ENCODE measurements at places on chromosomes 11 and 22. TPM values are rescaled to one million over a fixed set of nuclear protein-coding genes. Genes with fewer than 3 reads are reported as not detected.

DNA sequence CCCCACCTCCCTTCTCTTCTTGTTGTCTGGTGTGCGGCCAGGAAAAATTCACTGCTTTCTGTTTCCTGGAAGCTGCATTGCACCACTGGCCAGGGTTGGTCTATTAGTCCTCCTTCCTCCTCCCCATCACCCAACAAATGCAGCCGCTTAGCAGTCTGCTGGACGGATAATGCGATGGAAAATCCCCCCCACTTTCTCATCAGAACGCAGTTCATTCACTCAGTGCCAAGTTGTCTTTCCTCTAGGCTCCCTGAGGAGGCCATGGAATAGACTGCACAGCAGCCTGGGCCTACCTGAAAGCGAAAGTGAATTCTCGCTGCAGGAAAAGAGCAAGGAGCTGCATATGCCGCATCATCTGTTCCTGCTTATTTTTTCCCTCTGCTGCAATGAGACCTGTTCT, 513.6 kb downstream of the METTL15 start:
- peak; percentile 43 for DNase-seq

WNT7B gene
- 2.0 TPM for polyA plus RNA-seq

DNA sequence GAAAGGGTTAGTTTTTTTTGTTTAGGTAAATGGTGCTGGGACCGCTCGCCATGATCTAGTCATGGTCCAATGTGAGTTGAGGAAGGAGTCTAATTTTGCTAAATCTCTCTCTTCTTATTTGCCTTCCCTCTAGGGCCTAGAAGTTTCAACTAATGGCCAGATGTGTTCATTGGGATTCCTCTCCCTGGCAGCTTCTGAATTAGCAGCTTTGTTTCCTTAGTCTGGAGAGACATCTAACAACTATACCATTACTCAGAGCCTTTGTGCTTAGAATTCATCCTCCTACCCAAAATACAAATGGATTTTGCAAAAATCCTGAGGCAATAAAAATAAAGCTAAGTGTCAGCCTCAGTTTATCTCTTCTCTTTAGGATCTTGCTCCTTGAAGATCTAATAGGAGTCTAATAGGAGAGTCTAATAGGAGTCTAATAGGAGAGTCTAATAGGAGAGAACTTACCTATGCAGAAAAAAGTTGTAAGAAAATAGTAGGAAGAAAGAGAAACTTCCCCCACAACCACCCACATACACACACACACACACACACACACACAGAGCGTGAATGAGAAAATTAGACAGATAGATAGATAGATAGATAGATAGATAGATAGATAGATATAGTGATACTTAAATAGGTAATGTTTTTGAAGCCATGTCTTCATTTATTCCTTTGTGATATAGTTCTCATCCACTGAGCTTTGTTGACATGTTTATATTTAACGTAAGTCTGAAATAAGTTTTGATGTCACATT, 980.5 kb upstream of the CNTN5 start:
- DNase-seq, result no peak

DNA sequence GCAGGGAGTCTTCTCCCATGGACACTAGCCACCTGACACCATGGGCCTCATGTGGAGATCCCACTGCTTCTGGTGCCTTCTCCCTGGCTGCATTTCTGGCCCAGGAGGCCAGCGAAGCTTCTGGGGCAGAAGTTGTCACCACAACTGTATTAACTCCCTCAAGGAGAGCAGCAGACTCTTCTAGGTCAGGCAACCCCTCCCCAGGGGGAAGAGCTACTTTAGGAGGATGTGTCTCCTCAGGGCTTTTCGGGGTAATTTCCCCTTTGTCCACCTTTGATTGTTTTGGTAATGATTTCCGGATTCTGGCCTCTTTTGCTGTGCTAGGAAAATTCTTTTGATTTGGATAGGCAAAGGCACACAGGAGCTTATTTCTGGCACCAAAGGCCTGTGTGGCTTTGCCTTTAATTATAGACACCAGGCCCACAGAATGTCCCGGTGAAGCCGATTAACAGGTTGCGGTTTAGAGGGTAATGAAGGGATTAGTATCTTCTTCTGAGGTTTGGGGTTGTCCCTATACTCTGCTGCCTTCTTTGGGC, 8.9 kb upstream of the UCP2 start:
- DNase-seq, result no peak

DNA sequence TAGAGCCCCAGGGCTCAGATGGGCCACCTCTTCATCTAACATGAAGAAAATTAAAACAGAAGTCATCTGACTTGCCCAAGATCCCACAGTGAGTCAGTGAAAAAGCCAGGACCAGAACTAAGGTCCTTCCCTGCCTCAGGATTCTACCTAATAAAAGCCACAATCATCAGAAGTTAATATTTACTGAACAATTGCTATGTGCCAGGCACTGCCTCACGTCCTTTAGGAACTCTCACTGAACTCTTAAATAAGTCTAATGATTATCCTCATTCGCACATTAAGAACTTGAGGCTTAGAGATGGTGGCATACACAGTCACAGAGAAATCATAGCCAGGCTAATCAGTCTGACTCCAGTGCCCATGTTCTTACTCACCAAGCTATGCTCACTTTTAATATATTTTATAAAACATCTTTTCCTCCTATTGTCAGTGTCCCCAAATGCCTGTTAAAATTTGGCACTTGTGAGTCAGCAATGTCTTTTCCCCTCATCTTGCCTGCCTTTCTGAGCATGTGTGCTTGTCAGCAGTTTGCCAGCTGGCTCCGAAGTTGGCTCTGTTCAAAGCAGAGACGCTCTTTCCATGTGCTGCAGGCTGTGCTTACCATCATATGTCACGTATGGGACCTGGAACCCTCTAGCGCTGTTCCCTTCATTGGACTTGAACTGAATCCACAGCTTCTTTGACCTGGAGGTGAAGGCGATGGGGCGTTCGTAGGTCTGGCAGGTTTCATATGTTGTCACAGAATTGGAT, 21.5 kb upstream of the NRIP3 start:
- no peak for DNase-seq

GRCh38 chr11:75028724-75029123, 40.0 kb downstream of the NEU3 start:
- no peak for DNase-seq

LRRC10B gene
- polyA plus RNA-seq, result 0.44 TPM

NLRP14 gene
- not detected for polyA plus RNA-seq

DNA sequence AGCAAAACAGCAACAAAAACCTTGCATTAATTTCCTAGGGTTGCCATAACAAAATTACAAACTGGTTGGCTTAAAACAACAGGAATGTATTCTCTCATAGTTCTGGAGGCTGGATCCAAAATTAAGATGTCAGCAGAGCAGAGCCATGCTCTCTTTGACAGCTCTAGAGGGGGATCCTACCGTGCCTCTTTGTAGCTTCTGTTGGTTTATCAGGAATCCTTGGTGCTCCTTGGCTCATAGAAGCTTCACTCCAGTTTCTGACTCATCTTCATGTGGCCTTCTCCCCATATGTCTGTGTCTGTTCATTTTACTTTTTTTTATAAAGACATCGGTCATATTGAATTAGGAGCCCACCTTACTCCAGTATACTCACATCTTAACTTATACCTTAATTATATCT, 90.5 kb upstream of the POU2AF2 start:
- DNase-seq, result no peak

DNA sequence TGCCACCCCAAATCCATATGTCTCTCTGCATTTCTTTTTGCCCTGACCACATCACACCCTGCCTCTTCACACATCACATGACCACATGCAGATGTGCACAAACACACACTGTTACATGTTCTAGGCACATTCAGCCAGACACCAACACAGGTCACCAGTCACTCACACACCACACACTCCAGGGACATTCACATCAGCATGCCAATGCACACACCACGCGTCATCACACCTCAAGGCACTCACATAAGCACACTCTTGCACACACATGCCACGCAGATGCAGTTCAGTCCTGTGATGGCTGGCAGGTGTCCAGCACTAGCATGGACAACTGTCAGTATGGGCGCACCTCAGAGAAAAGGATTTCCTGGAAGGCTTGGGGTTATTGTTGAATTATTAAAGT, 77.0 kb upstream of the MYOD1 start:
- DNase-seq, result no peak

GRCh38 chr22:39530692-39531331, 1.7 kb downstream of the RPS19BP1 start:
- DNase-seq, result peak; percentile 71

TRIM34 gene
- polyA plus RNA-seq, result 8.7 TPM

GRCh38 chr11:121841487-121842191, 274.4 kb downstream of the BLID start:
- DNase-seq, result no peak

All from stomach (tissue), 19 donors.